ENCODE measurements at places on chromosomes 12 and 14.

GRCh38 chr14:41397926-41398325 lies 208.8 kb upstream of the LRFN5 start:
- DNase-seq = no peak

- DNase-seq = no peak
Observed at GRCh38 chr12:8687846-8688601, 9.8 kb upstream of the RIMKLB start.

GRCh38 chr14:31837031-31837430 lies 240.1 kb upstream of the ARHGAP5 start:
- no peak for DNase-seq

DNA sequence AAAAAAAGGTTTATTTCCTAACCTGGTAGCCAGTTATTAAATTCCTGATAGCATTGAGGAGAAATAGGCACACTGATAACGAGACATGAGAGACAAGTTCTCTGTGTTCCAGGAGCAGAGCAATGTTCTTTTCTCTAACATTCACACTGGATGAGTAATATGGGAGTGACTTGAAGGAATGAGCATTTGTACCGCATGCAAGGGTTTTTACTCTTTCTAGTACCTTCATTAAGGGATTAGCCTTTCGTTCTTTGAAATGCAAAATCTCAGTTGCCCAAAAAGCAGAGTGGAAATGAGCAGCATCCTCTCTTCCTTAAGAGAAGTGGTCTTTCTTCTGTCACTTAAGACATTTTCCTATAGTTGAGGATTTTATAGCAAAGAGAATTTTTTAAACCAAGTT lies 54.7 kb downstream of the FGD4 start:
- no peak for DNase-seq

DNA sequence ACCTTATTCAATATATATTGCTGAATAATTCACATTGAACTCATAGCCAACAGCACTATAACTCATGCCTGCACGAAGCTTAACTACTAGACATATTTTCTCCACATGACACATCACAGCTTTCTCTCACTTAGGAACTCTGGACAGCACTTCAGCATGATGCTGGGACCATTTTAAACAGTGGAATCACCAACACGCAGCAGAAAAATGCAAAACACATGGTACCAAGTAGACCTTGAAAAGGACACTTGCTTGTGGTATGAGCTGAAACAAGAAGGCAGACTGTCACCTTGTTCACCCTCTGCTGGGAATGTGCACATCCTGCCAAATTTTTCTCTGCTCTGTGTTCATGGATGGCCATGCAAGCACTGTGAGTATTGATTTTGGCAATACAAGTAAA lies 34.8 kb upstream of the CD9 start:
- DNase-seq = no peak

- DNase-seq = no peak
Observed at GRCh38 chr12:31020385-31021166, 53.1 kb upstream of the DDX11 start.

GRCh38 chr12:75366629-75367028 lies 24.3 kb upstream of the GLIPR1L2 start:
- DNase-seq = no peak

DNA sequence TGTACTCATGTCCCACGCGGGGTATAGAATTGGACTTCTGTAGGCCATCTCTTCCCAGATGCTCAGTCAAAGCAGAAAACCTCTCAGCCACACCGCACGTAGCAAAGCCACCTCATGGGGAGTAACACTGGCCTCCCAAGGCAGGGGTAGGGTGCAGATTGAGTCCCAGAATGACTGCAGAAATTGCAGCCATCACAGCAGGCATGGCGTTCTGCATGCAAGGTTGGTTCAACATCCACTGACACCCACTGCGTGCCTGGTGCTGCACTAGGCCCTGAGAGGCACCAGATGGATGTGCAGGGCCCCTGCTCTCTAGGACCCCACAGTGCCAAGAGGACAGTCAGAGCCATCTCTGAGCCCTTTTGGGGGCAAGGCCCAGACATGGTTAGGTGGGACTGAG lies 39.9 kb downstream of the RAB35 start:
- DNase-seq = no peak

- no peak for DNase-seq
Observed at GRCh38 chr14:100769035-100769939, 42.6 kb downstream of the DLK1 start.

DNA sequence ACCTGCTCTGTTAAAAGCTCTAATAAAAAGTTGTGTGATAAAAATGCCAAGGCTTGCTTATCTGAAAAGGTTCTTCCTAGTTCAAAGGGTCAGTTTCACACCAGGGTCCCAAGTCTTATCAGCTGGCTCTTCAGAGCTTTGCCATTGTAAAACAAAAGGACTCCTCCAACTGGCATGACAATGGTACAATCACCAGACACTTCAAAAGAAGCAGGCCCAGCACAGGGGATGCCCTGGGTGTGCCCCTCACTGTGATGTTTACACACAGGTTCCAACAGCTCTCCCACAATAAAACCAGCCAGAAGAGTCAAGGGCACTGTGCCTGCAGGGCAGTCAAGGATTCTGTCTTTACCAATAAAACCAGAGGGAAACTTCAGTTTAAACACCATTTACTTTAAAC lies 78.7 kb downstream of the PRICKLE1 start:
- DNase-seq = no peak

All from natural killer cell treated with Interleukin-12 subunit alpha and Interleukin-12 subunit beta and Interleukin-15 and Interleukin-18, amount 100 ng/mL, for 72 hours (primary cell).